ENCODE measurements at places on chromosomes 1 and 21.

GRCh38 chr1:94126651-94127050 is 5.7 kb upstream of the ABCA4 start:
- no peak for DNase-seq

DNA sequence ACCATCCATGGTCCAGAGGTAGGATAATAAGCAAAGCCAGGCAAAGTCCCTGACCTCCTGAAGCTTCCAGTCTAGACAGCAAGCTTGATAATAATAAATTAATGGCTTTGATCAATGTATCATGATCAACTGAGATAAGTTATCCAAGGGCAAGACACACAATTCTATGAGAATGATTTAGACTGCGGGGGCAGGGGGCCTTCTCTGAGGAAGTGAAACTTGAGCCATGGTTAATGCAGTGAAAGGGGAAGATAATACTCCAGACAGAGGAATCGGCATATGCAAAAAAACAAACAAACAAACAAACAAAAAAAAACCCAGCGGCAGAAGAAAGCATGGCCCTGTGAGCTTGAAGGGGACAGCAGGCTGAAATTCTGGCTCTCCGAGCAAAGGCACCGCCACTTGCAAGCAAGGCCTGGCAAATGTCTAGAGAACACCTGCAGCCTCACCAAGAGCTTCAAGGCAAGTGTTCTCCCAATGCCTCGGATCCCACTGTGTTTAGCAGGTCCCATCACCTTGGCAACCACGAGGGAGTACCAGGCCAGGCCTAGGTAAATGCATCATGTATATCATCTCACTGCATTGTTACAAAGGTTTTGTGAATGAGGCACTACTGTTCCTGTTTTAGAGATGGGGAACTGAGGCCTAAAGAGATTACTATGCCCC is 24.9 kb downstream of the CSMD2 start:
- DNase-seq: no peak

DNA sequence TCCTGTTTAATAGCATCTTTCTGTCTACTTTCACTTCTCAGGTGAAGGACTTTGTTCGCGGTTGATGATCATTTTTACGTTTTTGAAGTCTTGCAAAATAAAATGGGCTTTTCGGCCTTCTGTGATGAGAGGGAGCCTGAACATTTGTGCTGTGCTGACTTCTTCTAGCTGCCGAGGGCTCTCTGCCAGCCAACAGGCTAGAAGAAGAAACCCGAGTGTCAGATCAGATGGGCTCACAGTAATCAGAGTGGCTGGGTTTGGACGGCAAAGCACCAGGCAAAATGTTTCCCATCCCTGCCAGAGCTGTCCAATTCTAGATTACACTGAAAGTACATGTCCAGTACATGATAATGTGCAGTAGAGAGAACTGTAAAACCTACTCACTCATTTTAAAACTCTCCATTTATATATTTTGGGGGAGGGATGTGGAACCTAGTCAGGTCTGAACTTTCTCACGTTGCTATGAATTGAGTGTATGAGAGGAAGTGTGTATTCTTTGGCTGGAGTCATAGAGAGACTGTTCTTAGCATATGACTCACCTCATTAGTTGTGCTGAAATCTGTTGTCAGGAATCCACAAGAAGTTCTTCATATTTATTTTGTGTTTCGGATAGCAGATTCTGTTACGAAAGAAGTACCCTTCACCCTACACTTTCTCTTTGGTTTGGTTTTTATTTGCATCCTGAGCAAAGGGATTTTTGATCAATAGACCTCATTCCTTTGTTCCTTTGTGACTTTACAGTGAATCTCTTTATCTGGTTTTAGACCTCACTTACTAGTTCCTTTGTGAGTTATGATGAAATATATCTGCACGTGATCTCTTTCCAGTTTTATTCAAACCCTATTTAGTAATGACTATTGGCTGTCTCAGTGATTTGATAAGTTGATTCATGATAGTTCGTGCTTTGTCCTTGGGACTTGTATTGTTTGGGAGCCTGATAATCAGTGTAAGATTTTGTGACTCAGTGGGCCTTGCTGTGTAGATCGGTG is 4.8 kb downstream of the ATP1A1 start:
- peak; percentile 66 for DNase-seq

DNA sequence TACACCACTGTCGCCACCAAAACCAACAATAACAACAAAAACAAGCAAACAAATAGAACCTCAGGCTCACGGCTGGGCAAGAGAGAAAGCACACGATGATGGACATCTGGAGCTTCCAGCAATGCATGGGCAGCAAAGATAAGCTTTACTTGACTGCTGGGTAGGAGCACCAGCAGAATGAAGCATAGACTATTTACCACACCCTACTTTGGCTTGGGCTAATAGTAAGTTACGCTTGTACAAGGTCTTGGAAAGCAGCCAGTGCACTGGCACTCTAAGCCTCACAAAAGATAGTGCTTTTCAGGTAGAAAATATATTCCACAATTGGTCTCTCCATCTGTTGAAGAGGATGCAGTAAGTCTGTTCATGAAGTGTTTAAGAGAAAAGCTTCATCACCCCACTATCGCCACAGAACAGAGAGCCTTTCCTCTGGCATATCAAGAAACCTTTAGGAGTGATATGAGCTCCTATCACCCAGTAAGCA is 13.6 kb downstream of the ADIPOR1 start:
- no peak for DNase-seq

DNA sequence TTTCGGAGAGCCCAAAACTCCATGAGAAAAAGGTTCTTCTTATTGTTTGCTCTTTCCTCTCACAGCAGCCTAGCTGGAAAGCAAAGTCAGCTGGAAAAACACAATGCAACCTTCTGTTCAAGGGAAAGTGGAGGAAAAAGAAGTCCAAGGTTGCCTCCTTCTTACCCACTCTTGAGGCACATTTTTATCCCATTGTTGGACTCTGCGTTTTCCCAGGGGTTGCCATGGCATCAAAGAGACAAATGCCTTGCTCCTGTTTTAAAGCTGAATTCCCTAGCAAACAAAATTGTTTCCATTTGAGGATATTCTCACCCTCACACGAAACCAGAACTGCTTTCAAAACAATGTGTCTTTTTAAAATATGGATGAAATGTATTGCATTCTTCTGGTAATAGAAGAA is 45.1 kb upstream of the PALMD start:
- DNase-seq: no peak

- no peak for DNase-seq
Observed at GRCh38 chr1:210447456-210448057, 118.9 kb downstream of the HHAT start.

DNA sequence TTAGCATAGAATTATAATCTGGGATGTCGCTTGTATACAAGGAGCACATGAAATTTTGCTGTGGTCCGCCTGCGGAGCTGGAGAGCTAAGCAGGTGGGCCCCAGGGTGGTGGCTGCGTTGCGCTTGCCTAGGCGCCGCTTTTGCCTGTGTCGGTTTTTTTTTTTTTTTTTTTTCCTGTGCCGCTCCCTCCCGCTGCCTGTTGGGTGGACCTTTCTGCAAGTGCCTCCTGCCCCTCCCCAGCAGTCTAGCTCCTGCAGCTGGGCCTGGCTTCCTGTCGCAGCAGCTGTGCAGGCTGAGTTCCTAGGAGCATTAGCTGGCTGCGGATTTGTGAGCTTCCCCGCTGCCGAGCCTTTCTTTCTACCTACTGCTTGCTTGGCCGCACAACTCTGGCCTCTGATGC is 20.6 kb downstream of the PYHIN1 start:
- no peak for DNase-seq

GRCh38 chr1:33001282-33001681 is 35.4 kb downstream of the AK2 start:
- no peak for DNase-seq

DNA sequence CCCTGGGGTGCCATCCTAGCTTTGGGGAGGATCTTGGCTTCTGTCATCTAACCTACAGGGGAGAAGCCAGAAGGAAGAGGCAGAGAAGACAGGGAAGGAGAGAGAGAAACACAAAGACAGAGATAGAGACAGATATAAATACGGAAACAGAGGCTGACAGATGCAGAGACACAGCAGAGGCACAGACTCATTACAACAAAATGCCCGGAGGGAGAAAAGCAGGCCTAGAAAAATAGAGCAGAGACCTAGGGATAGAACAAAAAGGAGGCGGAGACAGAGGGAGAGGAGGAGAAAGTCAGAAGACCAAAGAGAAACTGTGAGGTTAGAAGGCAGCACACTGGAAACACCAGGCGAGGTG is 1.9 kb downstream of the PEAR1 start:
- no peak for DNase-seq

DNA sequence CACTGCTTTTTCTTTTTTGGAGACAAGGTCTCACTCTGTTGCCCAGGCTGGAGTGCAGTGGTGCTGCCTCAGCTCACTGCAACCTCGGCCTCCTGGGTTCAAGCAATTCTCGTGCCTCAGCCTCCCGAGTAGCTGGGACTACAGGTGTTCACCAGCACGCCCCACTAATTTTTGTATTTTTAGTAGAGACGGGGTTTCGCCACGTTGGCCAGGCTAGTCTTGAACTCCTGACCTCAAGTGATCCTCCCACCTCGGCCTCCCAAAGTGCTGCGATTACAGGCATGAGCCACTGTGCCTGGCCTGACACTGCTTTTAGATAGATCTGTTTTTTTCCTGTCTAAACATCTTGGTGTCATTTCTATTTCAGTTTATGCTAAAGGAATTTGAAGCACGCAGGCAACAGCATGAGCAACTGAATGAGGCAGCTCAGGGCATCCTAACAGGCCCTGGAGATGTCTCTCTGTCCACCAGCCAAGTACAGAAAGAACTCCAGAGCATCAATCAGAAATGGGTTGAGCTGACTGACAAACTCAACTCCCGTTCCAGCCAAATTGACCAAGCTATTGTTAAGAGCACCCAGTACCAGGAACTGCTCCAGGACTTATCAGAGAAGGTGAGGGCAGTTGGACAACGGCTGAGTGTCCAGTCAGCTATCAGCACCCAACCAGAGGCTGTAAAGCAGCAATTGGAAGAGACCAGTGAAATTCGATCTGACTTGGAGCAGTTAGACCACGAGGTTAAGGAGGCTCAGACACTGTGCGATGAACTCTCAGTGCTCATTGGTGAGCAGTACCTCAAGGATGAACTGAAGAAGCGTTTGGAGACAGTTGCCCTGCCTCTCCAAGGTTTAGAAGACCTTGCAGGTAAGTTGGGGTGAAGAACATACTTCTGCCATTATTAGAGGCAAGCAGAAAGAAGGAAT is 106.1 kb upstream of the BMP8A start:
- no peak for DNase-seq

DNA sequence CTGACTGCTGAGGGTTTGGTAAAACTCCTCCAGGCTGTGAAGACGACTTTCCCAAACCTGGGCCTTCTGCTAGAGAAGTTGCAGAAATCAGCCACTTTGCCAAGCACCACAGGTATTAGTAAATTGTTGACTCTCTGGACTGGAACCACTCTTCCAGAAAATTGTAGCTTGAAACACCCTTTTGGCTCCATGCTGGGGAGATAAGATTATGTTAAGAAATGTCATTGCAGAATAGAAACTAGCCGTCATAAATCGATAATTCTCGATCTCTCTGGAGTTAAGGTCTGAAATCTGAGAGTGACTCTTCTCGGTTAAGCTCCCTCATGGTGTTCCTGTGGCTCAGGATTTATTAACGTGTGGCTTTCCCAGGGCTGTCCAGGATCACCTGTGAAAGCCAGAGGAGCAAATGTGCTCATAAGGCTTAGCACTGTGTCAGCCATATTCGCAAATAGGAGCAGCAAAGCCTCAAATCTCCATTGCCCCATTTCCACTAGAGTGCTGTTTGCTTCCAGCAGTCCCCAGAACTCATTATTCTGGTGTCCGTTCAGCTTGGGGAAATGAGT is 54.6 kb downstream of the ZBTB40 start:
- no peak for DNase-seq

- DNase-seq: no peak
Observed at GRCh38 chr1:20184997-20185833, 681 bp upstream of the UBXN10 start.

GRCh38 chr1:178345807-178346206 is 151.0 kb downstream of the CLEC20A start:
- peak; percentile 10 for DNase-seq

- DNase-seq: peak; percentile 19
Observed at GRCh38 chr1:30920827-30921226, 12.3 kb upstream of the SDC3 start.

DNA sequence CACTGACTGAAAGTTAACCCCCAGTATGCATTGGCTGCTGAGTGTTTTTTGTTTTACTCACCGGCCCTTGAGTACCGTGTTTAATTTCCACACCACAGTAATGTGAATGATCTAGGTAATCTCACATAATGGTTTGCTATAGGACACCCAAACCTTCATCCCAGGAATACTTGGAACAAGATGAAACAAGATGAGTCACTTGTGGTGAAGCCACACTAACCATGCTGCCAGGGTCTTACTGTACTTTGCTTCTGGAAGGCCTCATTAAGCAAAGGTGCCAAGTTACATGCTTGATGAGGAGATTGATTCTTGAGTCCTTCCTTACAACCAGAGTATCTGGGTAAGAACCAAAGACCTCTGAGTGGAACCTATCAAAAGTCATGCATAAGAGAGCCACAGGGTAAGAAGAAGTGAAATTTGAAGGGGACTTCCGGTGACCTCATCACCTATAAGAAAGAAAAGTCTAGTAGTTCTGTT is 163.3 kb downstream of the NRIP1 start:
- DNase-seq: no peak

GRCh38 chr1:2783069-2783434 is 18.4 kb downstream of the TTC34 start:
- DNase-seq: no peak

DNA sequence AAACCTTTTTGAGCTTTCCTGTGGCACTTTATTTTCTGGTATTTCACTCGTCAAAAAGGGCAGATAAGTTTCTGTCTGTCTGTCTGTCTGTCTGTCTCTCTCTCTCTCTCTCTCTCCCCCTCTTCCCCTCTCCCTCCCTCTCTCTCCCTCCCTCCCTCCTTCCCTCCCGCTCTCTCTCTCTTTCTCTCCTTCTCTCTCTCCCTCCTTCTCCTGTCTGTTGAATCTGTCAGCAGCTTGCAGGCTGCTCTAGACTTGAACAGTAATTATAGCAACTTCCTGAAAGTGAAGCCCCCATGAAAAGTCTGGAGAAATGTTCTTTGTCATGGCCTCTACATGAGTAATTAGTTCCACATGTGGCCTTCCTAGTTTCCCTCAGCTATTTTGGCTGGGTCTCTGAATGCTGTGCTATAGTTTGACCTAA is 275.2 kb upstream of the C1orf105 start:
- peak; percentile 49 for DNase-seq

DNA sequence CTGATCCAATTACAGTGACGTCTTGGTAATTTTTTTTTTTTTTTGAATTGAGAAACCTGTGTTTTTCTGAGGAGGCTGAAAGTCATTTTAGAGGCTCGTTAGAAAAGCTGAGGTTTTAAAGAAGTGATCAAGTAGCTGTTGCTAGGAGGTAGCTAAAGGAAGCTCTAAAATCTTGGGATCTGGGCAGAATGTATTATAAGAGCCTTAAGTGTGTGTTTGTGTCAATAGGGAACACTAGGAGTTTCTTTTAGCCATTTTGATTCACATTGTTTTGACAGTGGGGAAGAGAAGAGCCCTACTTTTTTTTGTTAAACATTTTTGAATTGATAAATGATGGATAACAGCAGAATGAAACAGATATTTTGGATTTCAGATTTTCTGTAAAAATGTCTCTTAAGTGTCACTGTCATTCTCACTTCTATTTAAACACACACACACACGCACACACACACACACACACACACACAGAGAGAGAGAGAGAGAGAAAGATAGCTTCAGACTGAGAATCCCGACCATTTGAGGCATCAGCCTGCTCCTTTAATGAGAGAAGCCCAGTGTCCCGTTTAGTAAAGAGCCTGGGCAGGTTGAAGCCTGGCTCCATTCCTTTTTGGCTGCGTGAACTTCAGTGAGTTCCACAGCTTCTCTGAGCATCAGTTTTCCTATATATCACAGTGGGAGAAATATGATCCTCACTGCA is 79.1 kb upstream of the GPR88 start:
- DNase-seq: no peak
